ENCODE measurements at places on chromosomes 5 and 9. TPM values are rescaled to one million over a fixed set of nuclear protein-coding genes. Genes with fewer than 3 reads are reported as not detected.

The ALDH7A1 gene
- 34.2 TPM for total RNA-seq

The TMEM215 gene
- total RNA-seq, result not detected

The LRRC70 gene
- 5.7 TPM for total RNA-seq

GRCh38 chr5:57824047-57824446 is 341.4 kb upstream of the ACTBL2 start:
- no peaks in the 10 kb centered on the region for H3K4me1 ChIP-seq
- no peak overlapping the region for H3K4me3 ChIP-seq
- no peaks in the 10 kb centered on the region for H3K36me3 ChIP-seq

GRCh38 chr5:43367909-43368669 is 44.1 kb downstream of the CCL28 start:
- H3K27ac ChIP-seq, result no peak overlapping the region
- H3K4me1 ChIP-seq, result no peaks in the 10 kb centered on the region
- no peak for DNase-seq
- H3K36me3 ChIP-seq, result no peaks in the 10 kb centered on the region

- no peak overlapping the region for H3K4me3 ChIP-seq
- no peak overlapping the region for H3K27ac ChIP-seq
- no peaks in the 10 kb centered on the region for H3K36me3 ChIP-seq
- H3K4me1 ChIP-seq, result peaks cover 18% of the 10 kb centered on the region
- H3K27me3 ChIP-seq, result no peaks in the 10 kb centered on the region
Observed at GRCh38 chr5:150118561-150119229, 32.3 kb upstream of the CSF1R start.

DNA sequence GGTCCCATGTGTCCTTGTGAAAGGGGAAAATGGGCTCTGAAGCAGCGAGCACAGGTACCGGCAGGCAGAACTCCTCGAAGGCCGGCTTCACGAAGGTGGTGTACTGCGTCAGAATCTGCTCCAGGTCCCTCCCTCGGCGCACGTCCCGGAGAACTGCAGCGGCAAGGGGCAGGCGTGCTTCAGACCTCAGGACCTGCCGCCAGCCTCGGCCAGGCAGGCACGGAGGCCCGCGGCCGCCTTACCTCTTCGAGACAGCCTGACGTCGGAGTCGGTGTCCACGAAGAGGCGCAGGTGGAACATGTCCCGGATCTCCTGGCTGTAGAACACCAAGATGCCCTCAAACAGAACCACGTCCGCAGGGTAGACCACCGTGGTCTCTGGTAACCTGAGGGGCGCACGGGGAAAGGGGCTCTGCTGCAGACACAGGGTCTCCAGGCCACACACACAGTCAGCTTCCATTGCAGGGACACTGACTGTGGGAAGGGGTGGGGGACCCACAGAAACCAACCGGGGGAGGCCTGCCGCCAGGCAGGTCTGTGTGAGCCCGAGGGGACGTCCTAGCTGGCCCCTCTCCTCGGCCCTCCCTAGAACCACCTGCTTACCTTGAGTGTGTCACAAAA is 2.1 kb downstream of the UCK1 start:
- no peak overlapping the region for H3K27ac ChIP-seq
- DNase-seq, result no peak
- H3K27me3 ChIP-seq, result no peaks in the 10 kb centered on the region
- peaks cover 7% of the 10 kb centered on the region for H3K4me1 ChIP-seq
- H3K4me3 ChIP-seq, result no peak overlapping the region

- no peaks in the 10 kb centered on the region for H3K27me3 ChIP-seq
- DNase-seq, result no peak
- peaks cover 6% of the 10 kb centered on the region for H3K4me1 ChIP-seq
- no peak overlapping the region for H3K4me3 ChIP-seq
- no peak overlapping the region for H3K27ac ChIP-seq
Observed at GRCh38 chr9:97562542-97562941, 61.1 kb downstream of the TMOD1 start.

The SKP1 gene
- total RNA-seq, result 298 TPM

GRCh38 chr5:178673801-178674295 is 47.0 kb upstream of the CLK4 start:
- peaks cover 12% of the 10 kb centered on the region for H3K4me1 ChIP-seq
- DNase-seq, result no peak
- H3K36me3 ChIP-seq, result no peaks in the 10 kb centered on the region
- H3K27me3 ChIP-seq, result no peaks in the 10 kb centered on the region

DNA sequence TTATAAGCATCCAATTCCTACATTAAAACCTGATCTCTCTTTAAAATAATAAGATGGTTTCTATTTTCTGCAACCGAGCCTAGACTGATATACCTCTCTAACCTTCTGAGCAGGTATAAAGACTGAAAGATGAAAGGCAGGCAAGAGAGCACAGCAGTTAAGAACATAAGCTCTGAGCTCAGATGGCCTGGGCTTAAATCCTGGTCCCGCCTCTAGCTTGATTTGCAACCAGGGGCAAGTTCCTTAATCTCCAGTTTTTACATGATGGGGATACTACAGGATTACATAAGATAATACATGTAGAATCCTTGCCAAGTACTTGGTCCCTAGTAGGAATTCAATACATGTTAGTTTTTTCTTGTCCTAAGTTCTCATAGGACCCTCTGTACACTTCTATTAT is 33.9 kb downstream of the SLC24A2 start:
- no peaks in the 10 kb centered on the region for H3K36me3 ChIP-seq
- no peak overlapping the region for H3K27ac ChIP-seq
- DNase-seq, result no peak
- H3K4me3 ChIP-seq, result no peak overlapping the region

DNA sequence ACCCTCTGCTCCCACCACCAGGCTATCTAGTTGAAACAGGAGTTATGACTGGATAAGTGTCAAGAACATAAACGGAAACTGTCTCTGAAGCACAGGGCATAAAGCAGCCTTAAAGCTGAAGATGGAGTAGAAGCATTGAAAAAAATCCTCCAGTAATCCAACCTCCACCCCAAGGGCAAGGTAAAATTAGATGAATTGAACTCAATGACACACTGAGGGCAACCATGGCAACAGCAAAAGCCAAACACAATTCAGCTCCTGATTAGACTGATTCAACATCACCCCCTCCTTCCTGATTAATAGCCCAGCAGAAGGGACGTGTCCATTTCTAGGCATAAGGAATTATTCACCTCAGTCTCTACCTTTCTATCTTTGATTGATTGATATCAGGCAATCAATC is 183.2 kb upstream of the MAP3K1 start:
- no peaks in the 10 kb centered on the region for H3K27me3 ChIP-seq
- H3K36me3 ChIP-seq, result no peaks in the 10 kb centered on the region
- H3K4me1 ChIP-seq, result no peaks in the 10 kb centered on the region
- no peak overlapping the region for H3K4me3 ChIP-seq

- H3K27me3 ChIP-seq, result no peaks in the 10 kb centered on the region
- no peak overlapping the region for H3K4me3 ChIP-seq
- DNase-seq, result no peak
Observed at GRCh38 chr5:113053511-113053995, 77.0 kb downstream of the DCP2 start.

DNA sequence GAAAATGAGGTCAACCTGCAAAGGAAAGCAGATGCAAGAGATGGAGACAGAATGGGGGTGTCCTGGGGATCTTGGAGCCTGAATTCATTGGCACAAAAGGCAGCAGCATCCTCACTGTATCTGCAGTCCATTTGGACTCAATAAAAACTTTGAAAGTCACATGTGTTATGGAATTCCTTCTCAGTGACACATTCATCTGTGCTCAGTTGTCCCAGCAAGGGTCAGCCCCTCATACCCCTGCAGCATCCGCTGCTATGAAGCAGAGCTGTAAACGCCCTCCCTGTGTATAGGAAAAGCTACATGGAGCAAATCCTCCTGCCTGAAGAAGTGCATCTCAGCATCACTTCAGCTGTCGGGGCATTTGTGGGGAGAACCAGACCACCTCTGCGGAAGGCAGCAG is 14.5 kb upstream of the RARS1 start:
- H3K27me3 ChIP-seq, result no peaks in the 10 kb centered on the region
- no peak for DNase-seq
- no peak overlapping the region for H3K4me3 ChIP-seq
- H3K4me1 ChIP-seq, result no peaks in the 10 kb centered on the region

DNA sequence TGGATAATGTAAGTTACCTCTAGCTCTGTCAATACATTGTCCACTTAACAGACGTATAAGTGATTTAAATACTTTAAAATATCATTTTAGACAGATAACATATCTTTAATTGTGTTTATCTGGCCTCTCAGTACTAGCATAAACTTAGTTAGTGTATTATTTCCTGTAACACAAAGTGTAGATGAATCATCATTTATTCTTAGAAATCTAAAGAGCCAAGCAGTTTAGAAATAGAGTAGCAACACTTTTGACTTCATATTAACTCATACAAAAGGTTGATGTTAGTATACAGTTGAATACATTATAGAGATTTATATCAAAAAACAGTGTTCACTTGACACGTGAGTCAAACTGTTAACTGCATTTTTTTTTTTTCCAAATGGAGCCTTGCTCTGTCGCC is 18.0 kb downstream of the NCBP1 start:
- no peaks in the 10 kb centered on the region for H3K4me1 ChIP-seq
- no peaks in the 10 kb centered on the region for H3K36me3 ChIP-seq
- no peak overlapping the region for H3K27ac ChIP-seq
- no peaks in the 10 kb centered on the region for H3K27me3 ChIP-seq
- no peak overlapping the region for H3K4me3 ChIP-seq
- no peak for DNase-seq

Data from left lung (tissue), 14 donors.